Activated CD4-positive, alpha-beta T cell treated with anti-CD3 and anti-CD28 coated beads, Interleukin-2, amount 50 U/mL, for 1 hour (primary cell): ENCODE measurements at places on chromosomes 16 and 17.

- no peak for DNase-seq
Observed at GRCh38 chr17:6623941-6624340, 16.6 kb downstream of the KIAA0753 start.

DNA sequence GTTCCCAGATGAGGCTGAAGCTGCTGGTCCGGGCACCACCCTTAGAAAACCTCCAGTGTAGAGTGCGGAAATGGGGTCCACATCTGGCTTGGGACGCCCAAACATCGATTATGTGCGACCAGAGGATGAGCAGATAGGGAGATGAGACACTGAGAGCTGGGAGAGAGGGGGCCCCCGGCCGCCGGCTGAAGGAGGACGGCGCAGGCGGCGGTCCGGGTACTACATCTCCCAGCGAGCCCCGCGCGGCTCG is 182 bp upstream of the SPECC1 start:
- DNase-seq = no peak

GRCh38 chr17:35537601-35538141 is at the start of gene SLFN12L:
TSS of gene SLFN12L (minus strand) at chr17:35537678. CDS start at chr17:35522364, 15,314 bp downstream.
- DNase-seq = no peak

- DNase-seq = no peak
Observed at GRCh38 chr17:78138204-78139060, 7.8 kb upstream of the C17orf99 start.

GRCh38 chr16:66717112-66717675 is 20.7 kb upstream of the CMTM4 start:
- DNase-seq = no peak

DNA sequence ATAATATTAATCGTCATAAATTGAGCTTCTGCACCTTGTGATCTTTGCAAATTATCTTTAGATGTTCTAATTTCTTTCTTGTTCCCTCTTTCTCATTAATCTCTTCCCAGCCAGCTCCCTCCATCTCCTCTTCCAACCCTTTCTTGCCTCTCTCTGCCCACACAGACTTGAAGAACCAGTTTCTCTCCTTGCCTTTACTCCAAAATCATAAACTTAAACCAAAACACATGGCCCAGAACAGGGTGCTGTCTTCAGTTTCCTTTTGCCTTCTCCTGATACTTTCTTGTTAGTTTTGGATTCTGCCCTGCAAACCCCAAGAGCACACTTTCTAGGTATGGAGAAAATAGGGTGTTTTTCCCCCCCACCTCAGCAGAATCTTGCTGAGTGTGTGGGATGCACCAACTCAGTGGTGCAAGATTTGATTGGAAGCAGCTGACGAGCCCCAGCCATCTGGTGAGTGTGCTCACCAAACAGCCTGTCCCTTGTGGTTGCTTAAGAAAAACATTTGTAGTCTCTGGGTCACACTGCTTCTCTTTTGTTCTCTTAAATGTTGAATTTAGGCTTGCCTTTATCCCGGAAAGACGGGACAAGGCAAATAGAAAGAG is 175.8 kb upstream of the MAF start:
- no peak for DNase-seq

DNA sequence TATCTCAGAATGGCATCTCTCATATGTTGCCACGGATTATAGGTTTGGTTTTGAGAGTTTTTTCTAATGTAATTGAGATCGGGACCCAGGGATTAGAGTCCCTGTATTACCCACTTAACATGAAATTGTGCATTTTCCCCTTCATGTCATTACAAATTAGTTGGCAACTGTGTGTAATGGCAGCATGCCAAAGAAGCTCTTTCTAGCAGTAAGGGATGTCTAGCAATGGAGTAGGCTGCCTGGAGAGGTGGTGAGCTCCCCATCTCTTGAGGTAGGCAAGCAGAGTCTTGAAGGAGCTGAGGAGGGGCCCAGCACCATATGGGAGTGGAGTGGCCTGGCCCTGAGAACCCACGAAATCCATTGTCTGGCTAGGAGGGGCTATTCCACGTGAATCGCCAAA is 10.0 kb upstream of the KATNB1 start:
- no peak for DNase-seq

- no peak for DNase-seq
Observed at GRCh38 chr17:57507828-57508227, 237.3 kb downstream of the CCDC182 start.

GRCh38 chr17:76442341-76443338 is 10.3 kb downstream of the UBE2O start:
- no peak for DNase-seq

- no peak for DNase-seq
Observed at GRCh38 chr16:17567455-17567854, 96.7 kb upstream of the XYLT1 start.

GRCh38 chr17:42672038-42672437 is 4.8 kb downstream of the PLEKHH3 start:
- DNase-seq = no peak

DNA sequence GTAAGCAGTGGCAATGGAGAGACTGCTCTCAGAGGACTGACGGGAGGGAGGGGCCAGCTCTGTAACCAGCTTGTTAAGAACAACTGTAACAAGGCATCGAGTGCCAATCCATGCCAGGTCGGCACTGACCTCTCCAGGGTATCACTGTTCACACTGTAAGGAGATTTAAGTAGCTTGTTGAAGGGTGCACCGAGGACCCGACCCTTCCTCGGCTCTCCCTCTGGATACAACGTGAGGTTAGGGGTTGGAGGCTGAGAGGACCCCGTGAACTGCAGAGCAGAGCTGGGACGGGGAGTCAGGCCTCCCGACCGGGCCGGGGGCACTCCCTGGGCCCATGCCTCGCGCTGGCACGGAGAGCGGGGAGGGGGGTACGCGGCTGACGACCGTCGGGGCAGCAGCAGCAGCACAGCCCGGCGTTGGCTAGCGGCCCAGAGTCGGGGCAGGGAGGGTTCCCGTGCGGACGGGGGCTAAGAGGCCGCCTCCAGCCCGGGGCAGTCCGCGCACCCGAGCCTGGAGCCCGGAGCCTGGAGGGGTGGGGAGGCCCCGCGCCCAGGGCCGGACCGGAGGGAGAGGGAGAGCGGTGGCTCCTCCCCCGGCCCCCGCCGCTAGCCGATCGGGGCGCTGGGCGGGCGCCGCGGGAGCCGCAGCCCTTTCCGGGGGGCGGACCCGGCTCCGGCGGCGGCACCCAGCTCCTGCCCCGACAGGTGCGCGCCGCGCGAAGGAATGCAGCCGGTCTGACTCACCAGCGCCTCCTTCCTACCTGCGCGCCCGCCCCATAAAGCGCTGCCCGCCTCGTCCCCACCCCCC is at the start of gene ITGB4:
Gene ITGB4, plus strand, starts transcription at position 804 of the 807 bp plus-strand sequence. CDS start 3,245 bp downstream, outside the sequence.
- peak; percentile 70 for DNase-seq

DNA sequence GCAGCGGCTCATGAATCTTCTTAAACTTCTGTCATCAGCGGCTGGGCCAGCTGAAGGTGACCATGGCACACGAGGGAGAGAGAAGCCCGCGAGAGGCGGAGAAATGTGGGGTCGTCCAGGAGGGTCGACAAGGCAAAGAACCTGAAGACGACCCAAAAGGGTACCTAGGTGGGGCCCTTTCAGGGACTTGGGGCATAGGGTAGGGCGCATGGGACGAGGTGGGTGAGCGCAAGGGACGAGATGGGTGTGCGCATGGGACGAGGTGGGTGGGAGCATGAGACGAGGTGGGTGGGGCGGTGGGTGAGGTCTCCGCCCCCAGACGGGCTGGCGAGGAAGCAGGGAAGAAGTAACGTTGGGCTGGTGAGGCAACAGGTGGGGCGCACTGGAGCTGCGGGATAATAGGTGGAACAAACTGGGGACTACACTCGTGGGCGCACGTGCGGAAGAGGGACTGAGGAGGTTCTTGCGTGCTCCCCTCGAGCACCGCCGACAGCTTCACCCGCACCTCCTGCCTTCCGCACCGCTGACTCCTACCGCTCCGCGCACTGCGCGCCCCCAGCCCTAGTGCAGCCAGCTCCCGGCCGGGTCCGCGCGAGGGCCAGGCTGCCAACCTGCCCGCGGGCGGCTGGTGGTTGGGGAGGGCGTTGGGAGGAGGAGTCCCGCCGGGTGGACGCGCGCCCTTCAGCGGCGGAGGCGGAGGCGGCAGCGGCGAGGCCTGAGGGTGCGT is 23.2 kb upstream of the CRYM start:
- DNase-seq = peak; percentile 19

DNA sequence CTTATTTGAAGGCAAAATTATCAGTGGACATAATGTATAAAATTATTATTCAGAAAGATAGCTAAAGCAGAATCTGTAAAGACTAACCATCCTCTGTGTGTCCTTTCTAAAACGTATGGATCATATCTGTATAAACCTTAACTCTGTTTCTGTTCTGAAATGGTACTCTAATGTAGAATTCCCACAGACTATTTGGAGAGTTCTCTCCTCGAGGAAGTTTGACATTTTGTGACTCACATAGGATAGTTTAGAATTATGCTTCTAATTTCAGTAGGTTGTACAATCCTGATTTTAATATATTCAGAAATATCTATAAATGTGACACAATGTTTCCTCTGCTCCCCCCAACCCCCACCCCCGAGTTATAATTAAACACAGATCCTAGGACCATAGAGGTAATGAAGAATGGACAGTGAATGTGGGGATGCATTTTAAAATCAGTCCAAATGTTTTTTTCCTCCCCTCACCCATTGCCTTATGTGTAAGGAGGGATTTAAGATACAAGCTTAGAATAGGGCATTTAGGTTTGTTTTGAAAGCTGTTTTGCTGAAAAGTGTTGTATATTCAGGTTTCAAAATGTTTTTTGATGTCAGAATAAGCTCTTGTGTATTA is 66.8 kb downstream of the BCAS3 start:
- DNase-seq = no peak

GRCh38 chr17:74815550-74816370 is 39.6 kb upstream of the NAT9 start:
- no peak for DNase-seq

- DNase-seq = no peak
Observed at GRCh38 chr17:78146881-78147280, 696 bp downstream of the C17orf99 start.

GRCh38 chr16:11996433-11997330 is 20.1 kb downstream of the SNX29 start:
- DNase-seq = no peak

DNA sequence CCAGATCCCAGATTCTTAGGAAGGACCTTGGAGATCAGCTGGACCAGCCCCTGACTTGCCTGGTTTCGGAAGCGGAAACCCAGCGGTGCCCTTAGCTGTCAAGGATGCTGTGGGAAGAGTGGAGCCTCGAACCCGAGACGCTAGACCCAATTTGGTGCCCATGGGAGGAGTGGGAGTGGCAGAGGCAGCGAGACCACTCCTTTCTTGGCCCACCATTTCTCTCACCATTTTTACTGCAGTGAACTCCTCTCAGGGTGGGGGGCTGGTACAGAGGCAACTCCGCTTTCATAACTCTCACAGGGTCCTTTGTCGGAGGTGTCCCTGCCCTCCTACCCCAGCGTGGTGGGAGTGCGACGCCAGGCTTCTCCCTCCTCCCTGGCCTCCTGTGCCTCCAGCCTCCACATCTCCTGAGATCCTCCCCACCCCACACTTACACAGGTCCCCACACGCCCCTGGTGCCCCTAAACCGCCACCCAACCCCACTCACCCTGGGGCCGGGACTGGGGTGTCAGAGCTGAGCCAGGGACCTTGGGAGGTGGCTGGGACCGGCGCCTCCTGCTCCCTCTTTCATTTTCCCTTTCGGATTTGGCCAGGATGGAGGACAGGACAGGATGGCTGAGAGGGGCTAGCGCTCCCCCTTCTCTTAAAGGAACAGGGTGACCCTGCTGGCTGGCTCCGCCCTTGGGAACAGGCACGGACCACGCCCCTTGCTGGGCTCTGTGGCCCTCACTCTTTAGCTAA is at the start of gene GJD3:
Gene GJD3, minus strand, starts transcription at position 617 of the 741 bp plus-strand sequence. CDS start 922 bp downstream, outside the sequence.
- DNase-seq = no peak

DNA sequence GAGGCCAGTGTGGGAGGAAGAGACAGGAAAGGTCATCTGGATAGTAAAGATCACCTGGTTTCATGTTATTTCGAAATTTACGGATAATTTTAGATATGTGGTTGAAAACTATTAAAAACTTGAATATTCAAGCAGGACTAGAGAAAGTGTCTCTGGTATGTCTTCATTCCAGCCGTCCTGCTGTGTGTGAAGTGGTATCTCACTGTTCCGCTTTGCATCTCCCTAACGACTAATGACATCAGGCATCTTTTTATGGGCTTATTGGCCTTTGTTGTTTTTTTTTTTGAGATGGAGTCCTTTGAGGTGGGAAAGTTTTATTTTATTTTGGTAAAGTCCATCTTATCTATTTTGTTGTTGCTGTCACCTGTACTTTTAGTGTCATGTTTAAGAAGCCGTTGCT is 214.4 kb upstream of the CHMP6 start:
- no peak for DNase-seq

DNA sequence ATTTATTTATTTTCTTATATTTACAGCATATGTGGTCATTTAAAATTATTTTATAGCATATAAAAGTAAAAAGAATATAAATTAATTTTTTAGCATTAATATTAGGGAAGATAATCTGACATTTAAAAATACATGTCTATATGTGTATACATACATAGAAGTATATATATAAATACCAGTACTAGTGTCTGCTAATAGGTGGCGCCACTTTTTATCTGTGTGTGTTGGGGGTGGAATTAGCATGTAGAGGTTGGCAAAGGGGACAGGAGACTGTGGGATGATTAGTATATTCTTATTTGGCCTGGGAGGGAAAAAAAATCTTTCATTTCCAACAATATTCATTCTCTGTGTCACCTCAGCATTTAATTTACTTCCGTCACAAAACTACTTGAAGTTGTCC is 359.1 kb downstream of the WWOX start:
- DNase-seq = no peak

DNA sequence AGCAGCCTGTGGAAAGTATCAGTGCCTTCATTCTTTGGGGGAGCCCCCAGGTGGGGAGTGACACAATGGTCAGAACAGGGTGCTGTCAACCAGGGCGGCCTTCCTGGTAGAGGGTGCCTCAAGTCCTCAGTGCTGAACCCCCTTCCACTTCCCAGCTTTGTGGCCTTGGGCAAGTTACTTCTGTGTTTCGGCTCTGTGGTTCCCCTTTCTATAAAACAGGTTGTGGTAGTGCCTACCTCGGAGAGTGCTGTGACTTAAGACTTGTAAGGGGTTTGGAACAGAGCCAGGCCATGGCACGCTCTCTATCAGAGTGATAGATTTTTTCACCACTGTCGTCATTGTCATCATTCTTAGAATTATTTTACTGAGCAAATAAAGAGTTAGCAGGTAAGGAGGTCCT is 141.1 kb downstream of the CCDC182 start:
- DNase-seq = peak; percentile 67

- no peak for DNase-seq
Observed at GRCh38 chr16:55444754-55445485, 34.1 kb upstream of the MMP2 start.

GRCh38 chr16:21713549-21714368 is 50.0 kb downstream of the OTOA start:
- DNase-seq = no peak
